ENCODE measurements at places on chromosomes 13 and 19.

DNA sequence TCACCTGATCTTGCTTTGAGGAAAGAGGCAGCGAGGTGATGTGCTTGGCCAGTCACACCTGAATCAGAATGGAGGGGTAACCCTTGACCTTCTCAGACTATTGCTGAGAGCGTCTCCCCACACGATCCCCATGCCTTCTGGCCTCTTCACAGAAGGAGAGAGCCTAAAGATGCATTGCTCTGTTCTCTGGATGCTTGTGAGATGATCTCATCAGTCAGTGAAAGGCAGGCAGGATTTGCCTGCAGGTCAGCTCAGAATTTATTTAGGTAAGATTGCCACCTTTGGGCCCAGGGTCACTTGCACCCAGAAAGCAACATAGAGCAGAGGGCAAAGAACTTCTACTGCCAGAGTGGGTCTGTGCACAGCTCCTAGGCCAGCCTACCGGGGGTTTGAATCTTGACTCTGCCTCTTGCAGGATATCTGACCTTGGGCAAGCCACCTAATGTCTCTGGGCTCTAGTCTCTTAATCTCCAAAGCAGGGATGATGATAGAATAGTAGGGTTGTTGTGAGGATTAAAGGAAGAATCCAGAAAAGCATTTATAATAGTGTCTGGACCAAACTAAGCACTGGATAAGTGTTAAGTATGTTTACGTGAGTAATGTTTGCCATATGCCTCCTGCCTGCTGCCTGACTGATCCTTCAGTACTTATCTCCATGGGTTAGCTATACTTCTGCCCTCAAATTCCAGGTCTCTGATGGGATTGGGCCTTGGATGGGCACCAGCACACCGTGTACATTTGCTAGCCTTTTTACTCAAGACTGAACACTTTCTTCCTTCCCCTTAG lies 8.4 kb upstream of the FLT1 start:
- peak; percentile 29 for DNase-seq

DNA sequence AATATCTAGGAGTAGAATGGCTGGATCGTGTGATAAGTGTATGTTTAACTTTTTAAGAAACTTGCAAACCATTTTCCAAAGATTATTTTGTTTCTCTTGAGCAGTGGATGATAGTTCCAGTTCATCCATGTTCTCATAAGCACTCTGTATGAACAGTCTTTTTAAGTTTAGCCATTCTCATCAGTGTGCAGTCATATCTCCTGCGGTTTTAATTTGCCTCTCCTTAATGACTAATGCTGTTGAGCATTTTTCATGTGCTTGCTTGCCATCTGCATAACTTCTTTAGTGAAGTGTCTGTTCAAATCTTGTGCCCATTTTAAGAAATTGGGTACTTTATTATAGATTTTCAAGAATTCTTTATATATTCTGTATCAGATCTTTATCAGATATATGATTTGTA lies 58.6 kb downstream of the WASF3 start:
- DNase-seq, result peak; percentile 72

DNA sequence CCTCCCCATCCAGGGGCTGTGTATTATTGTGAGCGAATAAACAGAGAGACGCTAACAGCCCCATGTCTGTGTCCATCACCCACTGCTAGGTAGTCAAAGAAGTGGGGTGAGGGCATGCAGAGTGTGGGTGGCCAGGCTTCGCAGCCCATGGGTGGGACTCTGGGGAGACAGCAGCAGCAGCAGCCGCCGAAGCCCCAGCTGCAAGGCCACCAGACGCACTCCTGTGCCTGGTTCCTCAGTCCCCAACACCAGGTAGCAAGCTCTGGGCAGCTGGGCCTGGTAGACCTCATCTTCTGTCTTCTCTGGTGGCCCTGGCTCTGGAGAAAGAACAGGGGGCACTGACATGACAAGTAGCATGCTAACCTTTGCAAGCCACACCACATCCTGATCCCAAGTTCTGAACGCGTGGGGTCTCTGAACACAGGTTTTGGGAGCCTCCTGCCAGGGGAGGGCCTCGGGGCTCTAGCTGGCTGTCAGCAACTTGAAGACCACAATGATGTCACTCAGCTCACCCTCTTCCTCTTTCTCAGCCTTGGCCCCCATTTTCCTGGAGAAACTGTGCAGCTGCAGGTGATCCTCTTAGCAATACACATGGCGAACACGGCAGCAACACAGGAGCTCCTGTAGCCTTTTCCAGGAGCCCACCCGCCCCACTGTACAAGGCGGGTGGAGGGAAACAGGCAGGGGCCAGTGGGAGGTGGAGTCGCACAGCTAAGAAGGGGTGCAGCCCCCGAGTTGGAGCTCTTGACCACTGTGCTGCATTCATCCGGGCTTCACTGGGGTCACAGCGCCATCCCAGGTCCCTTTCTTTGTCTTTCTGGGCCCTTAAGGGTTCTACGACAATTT lies 5.8 kb downstream of the FUZ start:
- no peak for DNase-seq

GRCh38 chr19:11496391-11497163 lies 9.1 kb downstream of the ZNF653 start:
- peak; percentile 86 for DNase-seq

- DNase-seq, result no peak
Observed at GRCh38 chr19:3955688-3956087, 15.2 kb downstream of the DAPK3 start.

DNA sequence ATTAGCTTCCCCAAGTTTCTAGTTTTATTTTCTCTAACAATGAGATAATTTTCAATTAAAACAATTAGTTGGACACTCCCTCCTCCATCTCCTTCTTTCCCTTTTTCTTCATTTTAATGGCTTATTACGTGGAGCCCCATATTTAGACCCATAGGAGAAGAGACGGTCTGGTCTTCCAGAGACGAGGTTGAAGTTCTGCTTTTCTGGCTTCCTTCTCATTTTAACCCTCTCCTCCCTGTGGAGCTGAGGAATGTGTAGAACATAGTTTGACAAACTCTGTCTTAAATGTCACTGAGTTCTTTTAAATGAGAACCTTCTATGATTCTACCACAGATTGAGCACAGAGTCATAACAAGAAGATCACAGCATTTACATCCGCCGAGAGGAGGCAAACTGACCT lies 86.8 kb downstream of the EDNRB start:
- no peak for DNase-seq

GRCh38 chr13:77349365-77349764 lies 22.5 kb upstream of the MYCBP2 start:
- DNase-seq, result no peak

GRCh38 chr19:42397263-42398166 lies 7.4 kb upstream of the CNFN start:
- no peak for DNase-seq

GRCh38 chr13:51935326-51936171 lies 73.8 kb downstream of the CCDC70 start:
- DNase-seq, result no peak
